ENCODE measurements at places on chromosomes 2 and 18.

- no peak for DNase-seq
These were observed 42.1 kb downstream of the RAPH1 start for GRCh38 chr2:203492965-203493364.

GRCh38 chr2:75241696-75242095 lies 42.4 kb upstream of the TACR1 start:
- DNase-seq, result no peak

- no peak for DNase-seq
These were observed 16.4 kb upstream of the GPR55 start for GRCh38 chr2:230941202-230942180.

DNA sequence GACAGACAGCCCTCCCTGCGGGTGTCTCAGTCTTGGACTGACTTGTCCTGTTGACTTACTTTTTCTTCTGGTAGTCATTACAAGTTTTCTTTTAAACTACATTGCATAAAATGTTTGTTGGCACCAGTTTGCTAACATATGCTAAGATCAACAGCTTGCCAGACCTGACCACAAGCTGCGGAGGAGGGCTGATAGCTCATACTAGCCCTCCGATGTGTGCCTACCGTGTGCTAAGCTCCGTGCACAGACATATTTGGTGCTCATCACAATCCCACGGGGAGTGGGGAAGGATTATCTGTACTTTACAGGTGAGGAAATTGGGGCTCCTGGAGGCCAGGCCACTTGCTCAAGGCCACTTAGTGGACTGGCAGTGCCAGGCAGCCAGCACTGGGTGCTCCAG lies 72.8 kb upstream of the YPEL5 start:
- DNase-seq, result no peak

DNA sequence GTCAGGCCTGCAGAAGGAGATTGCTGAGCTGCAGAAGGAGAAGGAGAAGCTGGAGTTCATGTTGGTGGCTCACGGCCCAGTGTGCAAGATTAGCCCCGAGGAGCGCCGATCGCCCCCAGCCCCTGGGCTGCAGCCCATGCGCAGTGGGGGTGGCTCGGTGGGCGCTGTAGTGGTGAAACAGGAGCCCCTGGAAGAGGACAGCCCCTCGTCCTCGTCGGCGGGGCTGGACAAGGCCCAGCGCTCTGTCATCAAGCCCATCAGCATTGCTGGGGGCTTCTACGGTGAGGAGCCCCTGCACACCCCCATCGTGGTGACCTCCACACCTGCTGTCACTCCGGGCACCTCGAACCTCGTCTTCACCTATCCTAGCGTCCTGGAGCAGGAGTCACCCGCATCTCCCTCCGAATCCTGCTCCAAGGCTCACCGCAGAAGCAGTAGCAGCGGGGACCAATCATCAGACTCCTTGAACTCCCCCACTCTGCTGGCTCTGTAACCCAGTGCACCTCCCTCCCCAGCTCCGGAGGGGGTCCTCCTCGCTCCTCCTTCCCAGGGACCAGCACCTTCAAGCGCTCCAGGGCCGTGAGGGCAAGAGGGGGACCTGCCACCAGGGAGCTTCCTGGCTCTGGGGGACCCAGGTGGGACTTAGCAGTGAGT lies 19.4 kb downstream of the FOSL2 start:
- no peak for DNase-seq

DNA sequence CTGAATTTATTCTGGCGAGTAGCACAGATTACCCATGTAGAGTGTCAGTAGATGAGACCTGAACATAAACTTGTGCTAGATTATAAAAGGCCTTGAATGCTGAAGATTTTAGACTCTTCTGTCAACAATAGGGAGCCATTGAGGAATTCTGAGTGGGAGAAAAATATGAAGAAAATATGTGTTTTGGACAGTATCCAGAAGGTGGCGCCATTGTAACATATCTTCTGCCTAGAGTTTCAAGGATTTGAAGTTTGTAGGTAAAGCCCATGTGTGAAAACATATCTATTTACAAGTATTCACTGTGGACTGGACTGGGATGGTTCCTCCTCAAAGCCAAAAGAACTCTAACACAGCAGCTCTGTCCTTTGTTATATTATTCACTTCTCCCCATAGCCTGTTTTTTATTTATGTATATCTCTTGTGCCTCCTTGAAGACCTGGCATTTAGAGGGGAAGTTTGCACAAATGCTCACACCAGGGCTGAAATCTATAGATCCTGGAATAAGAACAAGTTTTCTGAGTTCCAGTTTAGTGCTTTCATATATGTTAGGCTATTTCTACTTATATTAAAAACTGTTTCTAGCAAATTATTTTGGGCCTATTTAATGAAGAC lies 124.9 kb downstream of the RDH14 start:
- no peak for DNase-seq

GRCh38 chr2:212195626-212196025 lies 343.0 kb downstream of the ERBB4 start:
- DNase-seq, result no peak

DNA sequence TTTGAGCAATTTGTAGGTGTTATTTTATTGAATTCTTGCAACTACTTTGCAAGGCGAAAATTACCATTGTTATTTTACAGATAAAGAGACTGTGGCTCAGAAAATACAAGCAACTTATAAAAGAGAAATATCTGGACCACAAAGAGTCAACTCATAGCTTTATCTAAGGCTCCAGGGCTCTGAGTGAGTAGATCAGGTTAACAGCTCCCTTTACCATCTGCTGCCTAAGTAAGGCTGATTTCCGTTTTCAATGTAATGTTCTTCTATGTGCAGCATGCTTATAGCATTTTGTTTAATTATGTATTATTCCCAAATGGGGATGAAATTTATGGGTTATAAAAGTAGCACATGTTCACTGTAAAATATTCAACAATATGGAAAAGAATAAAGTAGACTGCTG lies 299.1 kb upstream of the TNP1 start:
- no peak for DNase-seq

DNA sequence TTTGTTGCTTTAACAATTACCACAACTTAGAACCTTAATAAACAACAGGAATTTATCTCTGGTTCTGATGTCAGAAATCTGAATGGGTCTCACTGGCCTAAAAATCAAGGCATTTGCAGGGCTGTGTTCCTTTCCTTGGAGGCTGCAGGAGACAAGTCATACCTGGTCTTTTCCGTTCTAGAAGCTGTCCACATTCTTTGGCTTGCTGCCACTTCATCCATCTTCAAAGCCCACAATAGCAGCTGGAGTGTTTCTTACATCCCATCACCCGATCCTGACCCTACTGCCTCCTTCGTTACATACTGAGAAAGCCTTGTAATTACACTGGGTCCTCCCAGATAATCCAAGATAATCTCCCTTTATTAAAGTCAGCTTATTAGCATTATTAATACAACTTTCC lies 18.1 kb downstream of the NETO1 start:
- DNase-seq, result no peak

DNA sequence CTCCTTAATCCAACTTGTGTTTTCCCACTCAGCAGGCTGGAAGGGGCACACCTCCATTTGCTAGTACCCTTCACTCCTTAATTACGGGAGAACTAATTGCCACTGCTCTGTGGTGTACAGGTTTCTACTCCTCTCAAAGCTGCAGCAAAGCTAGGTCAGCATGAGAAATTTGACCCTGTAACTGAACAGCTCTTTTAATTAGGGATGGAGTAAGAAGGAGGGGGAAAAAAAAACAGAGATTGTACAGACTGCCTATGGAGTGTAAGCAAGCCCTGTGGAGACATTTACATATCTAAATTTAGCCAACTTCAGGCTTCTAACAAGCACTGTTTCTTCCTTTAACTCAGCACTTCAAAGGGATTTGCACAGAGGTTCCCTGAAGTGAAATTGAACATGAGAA lies 629.7 kb upstream of the SETBP1 start:
- DNase-seq, result no peak

- no peak for DNase-seq
These were observed 137.7 kb downstream of the THADA start for GRCh38 chr2:43458014-43458628.

- no peak for DNase-seq
These were observed 12.5 kb upstream of the MAL start for GRCh38 chr2:95012881-95013550.

DNA sequence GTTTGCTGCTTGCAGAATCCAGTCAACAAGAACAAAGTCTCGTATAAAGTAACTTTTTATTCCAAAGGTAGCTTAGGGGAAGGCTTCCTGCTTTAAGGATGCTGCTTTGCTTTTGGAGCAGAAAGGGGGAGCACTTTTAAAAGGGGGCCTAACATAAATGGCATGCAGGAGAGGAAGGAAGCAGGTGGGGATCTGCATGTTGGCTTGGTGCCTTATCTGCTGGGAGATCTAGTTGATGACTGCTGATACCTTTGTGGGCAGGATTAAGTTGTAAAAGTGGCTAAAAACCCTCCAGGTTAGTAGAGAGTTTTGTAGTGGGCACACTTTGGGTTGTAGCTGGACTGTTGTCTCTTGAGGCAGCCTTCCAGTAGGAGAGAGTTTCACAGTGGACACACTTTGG lies 22.5 kb downstream of the UBR3 start:
- no peak for DNase-seq

GRCh38 chr18:52816121-52816520 lies 476.1 kb downstream of the DCC start:
- no peak for DNase-seq
